GM13977 (cell line): ENCODE measurements at places on chromosomes 2 and 18.

DNA sequence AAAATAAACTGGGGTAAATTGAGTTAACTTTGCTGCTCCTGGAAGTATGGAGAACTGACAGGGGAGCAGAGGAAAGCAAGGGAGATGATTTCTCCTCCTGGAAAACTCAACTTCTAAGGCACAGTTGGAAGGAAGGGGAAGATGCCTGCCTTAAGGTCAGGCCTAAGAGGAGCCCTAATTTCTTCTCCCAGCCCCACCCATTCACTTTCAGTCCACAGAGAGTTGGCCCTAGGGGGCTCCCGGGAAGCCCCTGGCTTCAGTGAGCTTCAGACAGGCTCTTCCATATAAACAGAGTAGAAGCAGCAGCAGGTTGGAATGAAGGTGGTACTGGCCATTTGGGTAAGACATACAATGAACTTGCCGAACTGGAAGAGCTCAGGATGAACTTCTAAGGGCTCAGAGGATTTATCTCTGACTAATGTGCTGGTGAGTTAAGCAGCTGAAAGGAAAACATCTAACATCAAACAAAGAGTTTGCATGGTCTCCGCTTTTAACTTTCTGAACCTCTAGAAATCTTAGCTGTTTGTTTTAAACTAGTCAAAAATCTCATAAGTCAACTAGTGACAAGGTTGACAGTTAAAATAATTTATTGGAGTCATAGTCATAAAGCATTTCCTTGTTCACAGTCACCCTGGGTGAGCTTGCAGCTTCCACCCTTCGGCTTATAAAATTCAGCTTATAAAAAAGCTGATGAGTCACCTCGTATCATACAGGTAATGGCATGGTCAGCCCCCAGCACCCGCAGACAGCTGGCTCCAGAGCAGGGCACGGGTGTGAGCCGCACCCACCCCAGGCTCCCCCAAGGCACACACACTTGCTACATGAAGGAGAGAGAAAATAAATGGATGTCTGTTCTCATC lies 9.8 kb downstream of the MALL start:
- no peak for DNase-seq

DNA sequence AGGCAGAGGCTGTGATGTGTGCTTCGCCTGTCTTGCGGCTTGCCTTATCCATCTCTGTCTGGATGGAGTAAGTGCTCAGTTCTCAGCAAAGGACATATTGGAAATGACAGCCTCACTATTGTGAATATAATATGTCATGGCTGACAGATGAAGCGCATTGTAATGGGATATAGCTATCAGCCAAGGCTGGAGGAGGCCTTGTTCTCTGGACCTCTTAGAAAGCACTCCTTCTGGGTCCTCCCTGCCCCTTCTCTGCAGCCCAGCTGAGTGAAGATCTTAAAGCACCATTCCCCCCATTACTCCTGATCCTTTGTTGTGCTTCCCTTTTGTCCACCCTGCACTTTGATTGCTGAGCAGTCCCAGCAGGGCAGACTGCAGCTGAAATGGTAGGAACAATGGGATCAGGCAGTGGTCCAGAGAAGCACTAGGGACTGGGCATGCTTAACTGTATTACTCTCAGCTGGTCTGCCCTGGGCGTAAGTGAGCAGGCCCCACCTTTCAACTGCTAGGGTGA lies 265.3 kb downstream of the SETBP1 start:
- DNase-seq: no peak

- no peak for DNase-seq
Measured at GRCh38 chr2:96587843-96588242, 50.3 kb downstream of the KANSL3 start.

DNA sequence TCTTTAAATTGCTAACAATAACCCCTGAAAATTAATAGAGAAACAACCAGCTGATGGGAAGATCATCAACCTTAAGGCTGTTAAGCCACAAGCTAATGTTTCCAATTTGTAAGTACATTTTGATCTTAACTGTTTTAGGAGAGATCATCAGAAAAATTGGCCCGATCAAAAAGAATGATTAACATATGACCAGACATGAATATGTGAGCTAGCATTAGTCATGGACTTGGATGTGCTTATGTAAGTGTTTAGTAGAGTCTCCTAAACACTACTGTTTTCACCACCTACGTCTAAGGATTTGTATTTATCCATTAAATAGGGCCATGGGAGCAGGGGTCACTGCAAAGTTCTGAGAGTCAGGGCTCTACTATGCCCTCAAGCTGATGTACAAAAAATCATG lies 4.3 kb downstream of the LMAN1 start:
- DNase-seq: no peak

DNA sequence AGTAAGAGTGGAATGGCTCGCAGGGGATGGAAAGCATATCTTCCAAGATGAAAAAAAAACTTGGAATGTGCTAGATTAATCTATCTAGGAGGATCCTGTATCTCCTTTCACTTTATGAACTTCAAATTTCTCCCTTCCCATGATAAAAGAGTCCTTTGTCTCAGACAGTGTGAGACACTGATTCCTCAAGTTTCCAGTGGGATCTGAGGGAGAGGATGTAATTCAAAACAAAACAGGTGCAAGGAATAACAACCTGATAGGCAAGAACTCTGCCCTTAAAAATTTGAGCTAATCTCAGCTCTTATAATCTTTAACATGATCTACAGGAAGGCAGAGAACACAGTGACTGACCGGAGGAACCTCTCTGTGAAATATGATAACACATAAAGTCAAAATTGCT lies 162.0 kb upstream of the ZFP36L2 start:
- DNase-seq: no peak

DNA sequence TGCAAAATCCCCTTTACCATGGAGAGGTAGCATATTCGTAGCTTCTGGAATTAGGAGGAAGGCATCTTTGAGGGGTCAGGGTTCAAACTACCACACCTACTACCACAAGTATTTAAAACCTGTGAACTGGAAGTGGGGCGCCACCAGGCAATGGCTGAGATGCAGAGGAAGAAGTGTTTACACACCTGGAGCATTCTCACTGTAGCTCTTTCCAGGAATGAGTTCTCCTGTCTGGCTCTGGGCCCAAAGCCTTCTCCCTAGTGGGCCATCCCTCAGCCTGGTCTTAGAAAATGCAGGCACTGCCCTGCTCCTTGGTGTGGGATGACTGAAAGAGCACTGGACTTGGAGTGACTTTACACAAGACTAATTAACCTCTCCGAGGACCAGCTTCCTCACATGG lies 30.7 kb upstream of the FOXI3 start:
- DNase-seq: no peak

GRCh38 chr18:24633121-24633520 lies 172.7 kb downstream of the HRH4 start:
- no peak for DNase-seq

DNA sequence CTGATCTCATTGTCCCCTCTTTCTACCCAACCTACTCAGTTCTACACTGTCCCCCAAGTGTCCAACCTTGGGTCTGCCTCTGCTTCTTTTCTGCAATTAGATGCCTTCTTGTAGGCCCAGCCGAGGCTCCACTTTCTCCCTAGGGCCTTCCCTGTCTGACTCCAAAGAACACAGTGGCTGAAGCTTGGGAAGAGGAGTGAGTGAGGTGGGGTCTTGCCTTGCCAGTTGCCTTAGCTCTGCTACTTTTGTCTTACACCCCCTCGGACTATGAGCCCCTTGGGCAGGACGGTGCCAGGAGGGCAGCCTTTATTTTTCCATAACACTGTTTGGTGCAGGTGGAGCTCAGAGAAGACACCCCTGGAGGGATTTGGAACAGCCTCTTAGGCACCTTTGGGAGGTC lies 345.1 kb downstream of the CYP26B1 start:
- no peak for DNase-seq

- no peak for DNase-seq
Measured at GRCh38 chr2:189014449-189015138, 40.4 kb downstream of the COL3A1 start.

DNA sequence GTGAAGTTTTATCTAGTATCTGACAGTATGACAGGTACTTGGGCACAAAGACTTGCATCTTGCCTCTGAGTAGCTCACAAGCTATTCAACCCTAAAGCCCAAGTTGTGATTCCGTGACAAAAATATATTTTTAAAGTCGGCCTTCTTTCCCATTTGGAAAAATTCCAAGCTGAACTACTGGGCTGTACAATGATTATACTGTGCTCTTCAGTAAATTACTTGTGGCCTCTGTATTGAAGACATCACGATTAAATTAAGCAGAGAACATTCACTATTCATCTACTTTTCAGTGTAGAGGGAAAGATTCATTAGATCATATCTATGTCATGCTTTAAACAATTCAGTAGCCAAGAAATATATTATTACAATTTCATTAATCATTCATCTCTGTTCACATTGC lies 282.2 kb downstream of the CDH2 start:
- no peak for DNase-seq

- no peak for DNase-seq
Measured at GRCh38 chr18:9058406-9058805, 44.1 kb upstream of the NDUFV2 start.
